ENCODE measurements at places on chromosomes 7 and 10.
A peak's percentile ranks its signal among the peaks of the same experiment; 100 is the strongest.

GRCh38 chr7:155710031-155710430, 65.6 kb downstream of the RBM33 start:
- no peak for DNase-seq

DNA sequence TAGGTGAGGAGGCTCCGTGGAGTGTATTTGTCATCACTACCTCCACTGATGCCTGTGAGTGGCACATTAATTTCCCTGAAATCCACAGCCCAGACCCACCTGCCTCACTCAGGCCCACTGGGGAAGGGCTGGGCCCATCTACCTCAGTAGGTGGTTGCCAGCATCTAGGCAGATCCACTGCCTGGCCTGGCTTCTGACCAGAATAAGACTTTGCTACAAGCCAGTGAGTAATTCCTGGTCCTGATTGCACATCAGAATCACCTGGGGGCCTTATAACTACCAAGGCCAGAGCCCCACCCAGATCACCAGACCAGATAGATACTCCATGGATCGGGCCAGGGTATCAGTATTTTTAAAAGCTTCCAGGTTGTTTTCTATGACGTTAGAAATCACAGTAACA, 37.5 kb upstream of the PLEKHA1 start:
- DNase-seq = no peak

- DNase-seq = no peak
These were observed 108.4 kb downstream of the C10orf90 start for GRCh38 chr10:126561921-126562680.

GRCh38 chr7:116687801-116688201, 15.8 kb downstream of the MET start:
- DNase-seq = no peak

- no peak for DNase-seq
These were observed 46.2 kb downstream of the ZNF438 start for GRCh38 chr10:30985512-30985911.

DNA sequence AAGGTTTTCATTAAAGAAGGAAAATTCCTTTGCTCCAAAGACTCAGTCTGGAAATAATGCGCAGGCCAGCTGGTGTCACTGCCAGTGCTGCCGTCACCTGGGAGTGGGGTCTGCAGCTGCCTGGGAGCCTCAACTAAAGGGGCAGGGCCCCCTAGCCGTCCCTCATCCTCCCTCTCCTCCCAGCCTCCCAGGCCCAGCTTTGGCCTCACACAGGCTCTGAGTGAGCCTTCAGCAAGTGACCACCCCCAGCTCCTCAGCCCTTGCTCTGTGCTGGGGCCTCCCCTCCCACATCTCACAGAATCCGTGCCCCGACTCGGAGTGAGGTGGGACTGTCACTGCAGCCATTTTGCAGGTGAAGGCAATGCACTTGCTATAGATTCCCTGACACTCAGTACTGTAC, 11.1 kb upstream of the RET start:
- no peak for DNase-seq

GRCh38 chr10:14880229-14880628, 1.6 kb downstream of the SUV39H2 start:
- no peak for DNase-seq

- no peak for DNase-seq
These were observed 2.9 kb downstream of the NUP205 start for GRCh38 chr7:135560631-135561030.

DNA sequence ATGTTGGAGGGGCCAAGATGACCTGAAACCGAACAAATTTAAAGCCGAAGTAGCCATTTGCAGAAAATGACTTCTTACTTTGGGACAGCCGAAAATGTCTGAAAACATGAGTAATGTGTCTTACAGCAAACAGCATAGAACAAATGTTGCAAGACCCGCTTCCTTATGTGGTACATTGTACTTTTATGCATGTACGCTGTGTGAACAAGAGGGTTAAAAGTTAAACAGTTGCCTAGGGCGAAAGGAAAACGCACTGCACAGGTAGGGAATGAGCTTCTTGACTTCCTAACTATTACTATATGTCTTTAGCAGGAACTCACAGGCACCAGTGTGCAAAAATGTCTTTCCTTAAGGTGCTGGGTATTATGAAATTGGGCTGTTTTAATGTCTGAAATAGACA, 303.5 kb upstream of the MGMT start:
- no peak for DNase-seq

DNA sequence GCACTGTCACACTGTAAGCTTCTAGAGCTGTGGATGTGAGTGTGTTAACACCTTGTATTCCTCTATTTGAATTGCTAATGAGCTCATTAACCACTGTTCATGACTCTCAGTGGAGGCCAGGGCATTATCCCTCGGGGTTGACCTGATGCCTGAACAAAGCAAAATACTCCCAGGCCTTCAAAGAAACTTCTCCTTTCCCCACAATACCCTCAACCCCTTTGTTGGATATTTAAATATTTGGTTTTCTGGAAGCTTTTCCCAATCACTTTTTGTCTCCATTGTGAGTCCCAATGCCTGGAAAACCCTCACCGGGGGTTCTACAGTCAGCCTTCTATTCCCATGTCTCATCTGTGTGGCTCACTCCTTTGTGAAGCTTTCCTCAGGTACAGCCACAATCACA, 780.1 kb downstream of the PHTF2 start:
- DNase-seq = no peak

GRCh38 chr10:47206449-47207280, 93.3 kb upstream of the GDF10 start:
- no peak for DNase-seq

DNA sequence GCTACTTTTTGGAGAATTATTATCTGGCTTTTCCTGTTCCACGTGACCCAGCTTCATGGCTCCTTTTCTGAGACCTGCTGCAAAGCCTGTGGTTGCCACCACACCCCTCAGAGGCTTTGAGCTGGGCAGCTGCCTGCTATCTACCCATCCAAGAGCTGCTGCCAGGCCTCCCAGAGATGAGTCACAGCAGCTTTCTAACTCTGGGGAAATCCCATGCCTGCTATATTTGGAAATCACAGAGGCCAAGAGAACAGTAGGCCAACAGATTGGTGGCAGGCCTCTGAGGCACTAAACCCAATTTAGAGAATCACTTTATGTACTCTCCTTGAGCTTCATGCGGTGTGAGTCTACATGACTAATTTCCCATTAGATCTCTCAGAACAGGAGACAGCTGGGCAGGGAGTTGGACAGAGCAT, 35.2 kb downstream of the SGCE start:
- DNase-seq = peak; percentile 53

- no peak for DNase-seq
These were observed 30.3 kb upstream of the CAMK1D start for GRCh38 chr10:12319076-12319475.

DNA sequence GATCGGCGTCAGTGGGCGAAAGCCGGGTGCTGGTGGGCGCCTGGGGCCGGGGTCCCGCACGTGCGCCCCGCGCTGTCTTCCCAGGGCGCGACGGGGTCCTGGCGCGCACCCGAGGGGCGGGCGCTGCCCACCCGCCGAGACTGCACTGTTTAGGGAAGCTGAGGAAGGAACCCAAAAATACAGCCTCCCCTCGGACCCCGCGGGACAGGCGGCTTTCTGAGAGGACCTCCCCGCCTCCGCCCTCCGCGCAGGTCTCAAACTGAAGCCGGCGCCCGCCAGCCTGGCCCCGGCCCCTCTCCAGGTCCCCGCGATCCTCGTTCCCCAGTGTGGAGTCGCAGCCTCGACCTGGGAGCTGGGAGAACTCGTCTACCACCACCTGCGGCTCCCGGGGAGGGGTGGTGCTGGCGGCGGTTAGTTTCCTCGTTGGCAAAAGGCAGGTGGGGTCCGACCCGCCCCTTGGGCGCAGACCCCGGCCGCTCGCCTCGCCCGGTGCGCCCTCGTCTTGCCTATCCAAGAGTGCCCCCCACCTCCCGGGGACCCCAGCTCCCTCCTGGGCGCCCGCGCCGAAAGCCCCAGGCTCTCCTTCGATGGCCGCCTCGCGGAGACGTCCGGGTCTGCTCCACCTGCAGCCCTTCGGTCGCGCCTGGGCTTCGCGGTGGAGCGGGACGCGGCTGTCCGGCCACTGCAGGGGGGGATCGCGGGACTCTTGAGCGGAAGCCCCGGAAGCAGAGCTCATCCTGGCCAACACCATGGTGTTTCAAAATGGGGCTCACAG, 1.1 kb downstream of the EGFR start:
- DNase-seq = peak; percentile 33

- DNase-seq = no peak
These were observed 22.2 kb upstream of the CPXM2 start for GRCh38 chr10:123913688-123914268.

GRCh38 chr7:1681581-1681980, 11.5 kb downstream of the ELFN1 start:
- DNase-seq = peak; percentile 8

- no peak for DNase-seq
These were observed 118.1 kb downstream of the INHBA start for GRCh38 chr7:41584746-41585145.

DNA sequence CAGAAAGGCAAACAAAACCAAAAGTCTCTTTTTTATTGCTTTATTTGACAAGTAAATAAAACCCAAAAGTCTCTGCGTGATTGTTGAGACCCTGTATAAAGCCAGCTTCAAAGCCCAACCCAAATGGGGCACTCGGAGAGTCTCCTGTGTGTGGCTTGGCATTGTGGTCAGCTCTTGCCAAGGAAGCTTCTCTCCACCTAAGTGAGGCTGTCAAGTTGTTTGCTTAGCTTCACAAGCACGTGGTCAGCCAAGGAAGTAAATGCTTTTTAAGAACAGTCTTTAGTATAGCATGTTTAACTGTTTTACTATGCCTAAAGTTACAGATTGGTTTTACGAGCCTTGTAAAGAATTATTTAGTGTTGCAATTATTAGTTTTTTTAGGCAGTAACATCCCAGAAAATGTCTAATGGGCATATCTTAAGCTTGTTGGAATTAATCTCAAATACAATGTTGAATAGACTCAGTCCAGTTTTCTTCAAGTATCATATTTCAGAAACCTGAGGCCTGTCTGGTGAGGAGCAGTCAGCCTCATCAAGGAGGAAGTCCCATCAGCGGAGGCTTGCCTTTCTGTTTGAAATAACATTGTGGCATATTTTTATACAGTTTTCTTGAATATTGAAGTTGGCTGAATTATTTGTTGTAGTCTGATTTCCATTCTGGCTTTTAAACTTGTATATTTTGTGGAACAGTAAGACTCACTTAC, 144.3 kb downstream of the ANKRD30A start:
- no peak for DNase-seq

- DNase-seq = no peak
These were observed 142.3 kb upstream of the BET1 start for GRCh38 chr7:94146408-94146807.

- DNase-seq = no peak
These were observed 5.2 kb upstream of the NOLC1 start for GRCh38 chr10:102146971-102147428.

- DNase-seq = no peak
These were observed 39.1 kb downstream of the CDK6 start for GRCh38 chr7:92797284-92797683.

DNA sequence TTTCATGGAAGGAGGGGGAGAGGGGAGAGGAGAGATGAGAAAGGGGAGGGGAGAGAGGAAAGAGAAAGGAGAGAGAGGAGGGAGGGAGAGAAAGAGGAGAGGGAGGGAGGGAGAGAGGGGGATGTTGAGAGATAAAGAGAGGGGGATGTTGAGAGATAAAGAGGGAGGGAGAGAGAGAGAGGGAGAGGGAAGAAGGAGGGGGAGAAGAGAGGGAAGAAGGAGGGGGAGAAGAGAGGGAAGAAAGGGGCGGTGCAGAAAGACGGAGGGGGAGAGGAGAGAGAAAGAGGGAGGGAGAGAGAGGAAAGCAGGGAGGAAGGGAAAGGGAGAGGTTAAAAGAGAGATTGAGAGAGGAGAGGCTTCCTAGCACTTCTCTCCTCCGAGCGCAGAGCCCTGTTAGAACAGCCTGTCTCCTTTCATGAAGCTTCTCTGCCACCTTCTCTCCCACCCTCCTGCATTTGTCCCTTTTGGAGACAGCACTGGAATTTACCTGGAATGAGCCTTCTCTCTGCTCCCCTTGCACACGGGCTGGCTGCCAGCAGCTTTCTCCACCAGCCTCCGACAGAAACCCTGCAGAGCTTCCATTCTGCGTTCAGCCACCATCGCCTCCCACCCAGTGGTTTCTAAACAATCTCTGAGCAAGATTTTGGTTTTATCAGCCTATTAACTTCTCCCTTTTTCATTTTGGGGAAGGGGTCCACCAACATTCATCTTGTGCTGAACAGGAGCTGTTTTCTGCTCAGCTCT, 74.0 kb upstream of the CARD11 start:
- no peak for DNase-seq

GRCh38 chr10:79111846-79112614, 43.3 kb downstream of the ZMIZ1 start:
- no peak for DNase-seq

DNA sequence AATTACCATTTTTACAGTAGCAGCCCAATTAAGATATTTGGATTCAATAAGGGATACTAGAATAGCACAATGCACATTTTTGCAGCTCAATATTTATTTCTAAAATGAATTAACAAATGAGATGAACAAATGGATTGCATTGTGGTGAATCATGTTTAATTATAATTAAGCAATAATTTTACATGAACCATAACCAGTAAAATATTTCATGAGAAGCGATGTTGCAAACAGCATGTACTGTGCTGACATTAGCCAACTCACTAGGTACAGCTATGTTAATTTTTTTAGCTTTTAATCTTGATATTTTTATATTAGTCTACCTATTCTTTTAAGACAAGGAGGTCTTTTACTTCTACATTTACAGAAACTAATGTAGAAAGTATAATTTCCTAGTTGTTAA, 399.1 kb upstream of the AKR1E2 start:
- no peak for DNase-seq

- no peak for DNase-seq
These were observed 1.1 kb upstream of the HOXA13 start for GRCh38 chr7:27200761-27201579.

DNA sequence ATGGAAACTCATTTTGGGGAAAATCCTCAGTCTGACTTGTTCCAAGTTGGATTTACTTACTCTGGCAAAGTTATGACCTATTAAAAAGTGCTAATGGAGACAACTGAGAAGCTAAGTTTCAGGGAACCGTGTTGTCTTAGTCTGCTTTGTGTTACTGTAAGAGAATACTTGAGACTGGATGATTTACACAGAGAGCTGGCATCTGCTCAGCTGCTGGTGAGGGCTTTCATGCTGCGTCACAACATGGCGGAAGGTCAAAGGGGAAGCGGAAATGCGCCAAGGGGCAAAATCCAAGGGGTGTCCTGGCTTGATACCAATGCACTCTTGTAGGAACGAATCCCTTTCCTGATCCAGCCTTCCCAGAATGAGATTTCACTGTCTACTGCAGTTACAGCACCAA, 46.4 kb downstream of the MTURN start:
- no peak for DNase-seq

GRCh38 chr10:124482236-124482800, 20.7 kb downstream of the LHPP start:
- no peak for DNase-seq

GRCh38 chr10:26840938-26841732, 19.6 kb downstream of the ABI1 start:
- no peak for DNase-seq

GRCh38 chr10:61329854-61330253, 123.3 kb downstream of the TMEM26 start:
- DNase-seq = no peak
